ENCODE measurements at places on chromosomes 4 and X. TPM values are rescaled to one million over a fixed set of nuclear protein-coding genes. Genes with fewer than 3 reads are reported as not detected.

- DNase-seq = no peak
- no peak overlapping the region for H3K4me3 ChIP-seq
- no peaks in the 10 kb centered on the region for H3K27me3 ChIP-seq
- no peaks in the 10 kb centered on the region for H3K36me3 ChIP-seq
- no peaks in the 10 kb centered on the region for H3K4me1 ChIP-seq
- no peak overlapping the region for H3K27ac ChIP-seq
Measured at GRCh38 chrX:74450803-74451449, 29.6 kb downstream of the SLC16A2 start.

GRCh38 chrX:76064825-76065224, 108.0 kb upstream of the PBDC1 start:
- no peaks in the 10 kb centered on the region for H3K27me3 ChIP-seq
- no peak for DNase-seq
- no peaks in the 10 kb centered on the region for H3K36me3 ChIP-seq
- H3K27ac ChIP-seq = no peak overlapping the region
- no peaks in the 10 kb centered on the region for H3K4me1 ChIP-seq

DNA sequence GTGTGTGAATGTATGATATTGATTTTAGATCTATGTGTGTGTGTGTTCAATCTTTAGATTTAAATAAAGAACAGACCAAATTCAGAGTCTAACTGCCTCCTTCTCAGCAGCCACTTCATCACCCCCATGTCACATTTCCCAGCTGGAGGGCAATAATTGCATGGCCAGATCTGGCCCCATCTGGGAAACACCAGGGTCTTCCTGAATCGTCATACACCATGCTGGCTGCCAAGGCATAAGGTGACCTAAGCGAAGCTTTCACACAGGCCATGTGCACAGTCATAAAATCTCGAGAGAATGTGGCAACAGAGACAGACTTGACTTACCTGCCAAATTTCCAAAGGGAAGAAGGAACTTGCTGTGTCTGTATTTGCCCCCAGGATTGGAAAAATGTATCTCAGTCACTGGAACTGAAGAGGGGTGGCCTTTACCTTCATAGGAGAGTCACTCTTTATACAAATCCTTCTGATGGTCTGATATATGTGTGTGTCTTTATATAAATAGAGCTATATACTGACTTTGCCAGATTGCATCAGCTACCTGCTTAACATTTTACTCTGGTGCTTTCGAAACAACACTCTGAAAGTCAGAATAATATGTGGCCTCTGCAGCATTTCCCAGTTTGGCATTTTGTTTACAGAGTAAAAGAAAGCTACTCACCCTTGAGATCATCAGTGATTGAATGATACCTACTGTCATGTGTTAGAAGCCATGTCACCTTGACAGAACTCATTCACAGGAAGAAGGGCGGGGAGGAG, at the start of gene PLAC1:
Gene PLAC1 (minus strand): TSS at position 470 of the 758 bp plus-strand sequence. CDS start 91,789 bp downstream, outside the sequence.
- no peaks in the 10 kb centered on the region for H3K27me3 ChIP-seq
- no peak for DNase-seq
- H3K27ac ChIP-seq = no peak within 1 kb of the TSS
- peaks cover 8% of the 10 kb centered on the region for H3K4me1 ChIP-seq

DNA sequence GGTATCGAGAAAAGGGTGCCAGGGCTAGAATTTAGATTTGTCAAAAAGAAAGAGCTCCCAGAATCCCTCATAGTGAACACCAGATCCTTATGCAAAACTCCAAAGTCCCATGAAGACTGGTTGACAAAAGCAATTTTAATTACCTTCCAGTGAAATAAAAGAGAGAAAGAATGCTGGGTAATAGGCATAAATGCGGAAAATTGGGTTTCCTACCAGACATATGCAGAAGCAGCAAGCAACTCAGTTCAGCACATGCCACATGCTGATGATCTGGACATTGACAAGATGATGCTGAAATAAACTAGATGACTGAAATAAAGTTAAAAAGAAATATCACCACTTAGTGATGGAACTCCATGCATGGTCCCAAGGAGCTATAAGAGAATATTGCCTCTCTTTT, 83.9 kb downstream of the KCNIP4 start:
- H3K36me3 ChIP-seq = no peaks in the 10 kb centered on the region
- H3K4me1 ChIP-seq = peaks cover 9% of the 10 kb centered on the region
- H3K27ac ChIP-seq = no peak overlapping the region
- H3K27me3 ChIP-seq = no peaks in the 10 kb centered on the region

DNA sequence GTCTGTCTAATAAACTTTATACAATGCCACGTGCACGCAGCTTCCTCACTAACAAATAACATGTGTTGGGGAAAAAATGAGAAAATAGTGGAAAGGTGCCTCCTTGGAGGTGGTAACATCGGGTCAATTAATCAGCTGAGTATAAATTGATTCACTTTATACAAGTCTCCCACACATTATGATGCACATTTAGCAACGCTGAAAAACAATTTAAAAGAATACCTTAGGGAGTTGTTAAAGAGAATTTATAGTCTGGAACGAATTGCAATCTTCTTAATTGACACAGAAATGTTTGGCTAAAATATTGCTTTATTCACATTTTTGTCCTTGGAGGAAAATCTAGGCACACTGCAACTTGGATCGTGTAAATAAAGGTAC, 84.2 kb downstream of the HPRT1 start:
- no peak for DNase-seq
- H3K4me3 ChIP-seq = peak overlapping the region; percentile 59
- no peaks in the 10 kb centered on the region for H3K36me3 ChIP-seq
- no peak overlapping the region for H3K27ac ChIP-seq
- H3K27me3 ChIP-seq = peaks cover 41% of the 10 kb centered on the region

- no peak overlapping the region for H3K27ac ChIP-seq
- peak; percentile 27 for DNase-seq
- no peaks in the 10 kb centered on the region for H3K36me3 ChIP-seq
- no peaks in the 10 kb centered on the region for H3K4me1 ChIP-seq
Measured at GRCh38 chr4:1547856-1548826, 136.0 kb downstream of the FAM53A start.

DNA sequence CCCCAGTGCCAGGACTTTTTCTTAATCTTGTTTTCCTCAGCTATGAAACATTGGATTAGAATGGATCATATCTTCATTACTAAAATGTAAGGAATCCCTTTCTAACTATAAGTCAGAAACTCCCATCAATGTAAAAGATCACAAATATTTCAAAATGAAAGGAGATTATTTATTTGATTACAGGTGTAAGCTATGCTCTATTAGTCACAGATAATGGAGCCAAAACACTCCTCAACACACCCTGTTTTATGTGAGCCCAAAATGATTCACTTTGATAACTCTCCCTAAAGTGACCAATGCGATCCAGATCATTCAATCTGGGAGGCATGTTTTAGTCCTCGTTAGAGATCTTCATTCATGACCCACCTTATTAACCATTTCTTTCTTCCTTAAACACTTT, 566.7 kb upstream of the TENM3 start:
- no peak for DNase-seq
- no peaks in the 10 kb centered on the region for H3K27me3 ChIP-seq
- H3K4me3 ChIP-seq = no peak overlapping the region
- H3K36me3 ChIP-seq = no peaks in the 10 kb centered on the region

DNA sequence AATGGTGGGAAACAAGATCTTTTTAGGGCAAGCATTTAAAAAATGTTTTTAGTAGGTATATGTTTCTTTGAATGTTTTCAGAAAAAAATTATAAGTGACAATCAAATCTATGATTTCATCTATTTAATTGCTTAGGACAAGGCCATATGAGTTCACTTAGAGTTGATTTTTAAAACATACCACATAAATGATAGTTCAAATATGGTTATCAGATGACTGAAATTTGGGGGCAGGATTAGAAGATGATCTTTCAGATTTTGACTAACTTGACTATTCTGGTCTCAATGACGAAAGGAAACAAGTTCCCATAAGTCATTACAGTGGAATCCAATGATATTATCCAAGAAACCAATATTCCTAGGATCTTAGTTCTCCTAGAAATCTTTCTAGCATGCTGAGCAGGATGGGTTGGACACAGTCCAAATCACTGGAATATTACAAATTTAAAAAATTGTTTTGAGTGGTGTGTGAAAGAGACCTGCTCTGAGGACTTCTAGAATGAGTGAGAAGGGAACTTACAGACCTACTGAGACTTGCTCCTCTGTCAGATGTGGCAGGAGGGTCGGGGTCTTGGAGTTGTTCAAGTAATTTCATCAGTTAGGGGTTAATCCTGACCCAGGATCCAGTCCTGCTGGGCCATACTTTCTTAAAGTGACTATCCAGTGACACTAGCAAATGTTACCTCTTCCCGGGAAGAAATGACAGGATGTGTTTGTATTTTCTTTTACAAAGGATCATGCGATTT, 20.0 kb downstream of the RHOH start:
- H3K4me1 ChIP-seq = peaks cover 8% of the 10 kb centered on the region
- H3K27ac ChIP-seq = no peak overlapping the region
- no peak for DNase-seq
- no peak overlapping the region for H3K4me3 ChIP-seq
- no peaks in the 10 kb centered on the region for H3K27me3 ChIP-seq

GRCh38 chr4:89619206-89619962, 217.6 kb downstream of the SNCA start:
- H3K4me3 ChIP-seq = no peak overlapping the region
- no peak for DNase-seq
- no peaks in the 10 kb centered on the region for H3K4me1 ChIP-seq
- no peaks in the 10 kb centered on the region for H3K27me3 ChIP-seq
- no peaks in the 10 kb centered on the region for H3K36me3 ChIP-seq

GRCh38 chr4:106690487-106690886, 321.9 kb upstream of the GIMD1 start:
- H3K27me3 ChIP-seq = no peaks in the 10 kb centered on the region
- no peaks in the 10 kb centered on the region for H3K36me3 ChIP-seq
- DNase-seq = no peak
- H3K27ac ChIP-seq = no peak overlapping the region
- no peak overlapping the region for H3K4me3 ChIP-seq

DNA sequence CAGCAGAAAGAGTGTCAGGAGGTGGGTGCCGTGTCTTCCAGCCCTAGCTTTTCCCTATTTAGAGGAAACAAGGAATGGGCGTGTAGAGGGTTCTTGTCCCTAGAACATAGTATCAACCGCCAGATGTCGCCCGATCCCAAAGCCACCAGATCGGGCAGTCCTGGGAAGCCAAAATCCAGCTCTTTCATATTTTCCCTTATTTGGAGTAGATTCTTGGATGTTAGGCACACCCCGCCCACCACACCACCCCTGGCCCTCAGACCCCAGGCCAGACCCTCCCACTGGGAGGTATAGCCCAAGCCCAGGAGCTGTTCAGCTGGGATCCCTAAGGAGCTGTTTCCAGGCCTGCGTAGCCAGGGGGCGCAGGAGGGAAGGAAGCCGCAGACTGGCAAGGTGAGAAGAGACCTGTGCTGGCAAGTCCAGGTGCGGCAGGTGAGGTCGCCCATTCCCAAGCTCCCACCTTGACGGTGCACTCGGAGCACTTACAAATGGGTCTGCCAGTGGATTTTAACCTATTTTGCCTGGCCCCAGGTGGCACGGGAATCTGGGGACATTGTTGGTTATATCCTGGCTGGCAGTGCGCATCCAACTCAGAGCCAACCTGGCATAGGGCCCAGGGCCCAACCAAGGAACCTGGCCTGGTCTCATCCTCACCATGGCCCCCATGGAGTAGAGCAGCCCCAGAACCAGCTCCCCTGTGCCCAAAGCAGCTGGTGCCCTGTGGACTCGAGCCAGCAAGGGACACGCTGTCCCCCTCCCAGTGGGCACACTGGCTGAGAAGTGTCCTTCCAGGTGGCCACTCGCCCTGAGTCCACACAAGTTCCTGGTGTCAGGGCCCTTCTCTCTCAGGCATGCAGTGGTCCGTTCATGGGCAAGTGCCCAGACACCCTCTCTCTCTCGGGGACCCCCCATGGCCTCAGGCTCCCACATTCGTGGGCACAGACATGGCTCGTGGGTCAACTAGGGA, 811 bp downstream of the FLNA start:
- DNase-seq = peak; percentile 81
- H3K27ac ChIP-seq = no peak overlapping the region
- no peaks in the 10 kb centered on the region for H3K27me3 ChIP-seq
- H3K36me3 ChIP-seq = no peaks in the 10 kb centered on the region
- H3K4me1 ChIP-seq = peaks cover 4% of the 10 kb centered on the region

DNA sequence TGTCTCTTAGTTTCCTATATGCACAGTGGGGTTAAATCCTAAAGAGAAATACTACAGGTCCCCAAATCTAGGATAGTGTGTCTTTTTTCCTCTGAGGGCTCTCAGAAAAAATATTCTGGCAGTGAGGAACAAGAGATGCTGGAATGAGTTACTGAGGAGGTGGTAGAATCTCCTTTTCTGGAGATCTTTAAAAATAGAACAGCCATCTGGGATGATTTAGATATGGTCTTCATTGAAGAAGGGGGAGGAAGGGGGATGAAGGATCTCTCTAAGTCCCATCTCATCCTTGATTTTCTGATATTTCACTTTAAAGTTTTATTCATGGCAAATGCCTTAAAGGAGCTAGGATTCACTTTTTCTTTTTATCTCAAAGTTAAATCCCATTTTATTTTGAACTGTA, 235.0 kb downstream of the MAML3 start:
- DNase-seq = no peak
- H3K36me3 ChIP-seq = no peaks in the 10 kb centered on the region
- no peak overlapping the region for H3K27ac ChIP-seq
- H3K4me1 ChIP-seq = peaks cover 54% of the 10 kb centered on the region
- H3K4me3 ChIP-seq = no peak overlapping the region

- H3K27me3 ChIP-seq = no peaks in the 10 kb centered on the region
- no peak for DNase-seq
- no peak overlapping the region for H3K27ac ChIP-seq
- no peaks in the 10 kb centered on the region for H3K4me1 ChIP-seq
- H3K36me3 ChIP-seq = no peaks in the 10 kb centered on the region
Measured at GRCh38 chr4:115053313-115053712, 60.1 kb downstream of the NDST4 start.

DNA sequence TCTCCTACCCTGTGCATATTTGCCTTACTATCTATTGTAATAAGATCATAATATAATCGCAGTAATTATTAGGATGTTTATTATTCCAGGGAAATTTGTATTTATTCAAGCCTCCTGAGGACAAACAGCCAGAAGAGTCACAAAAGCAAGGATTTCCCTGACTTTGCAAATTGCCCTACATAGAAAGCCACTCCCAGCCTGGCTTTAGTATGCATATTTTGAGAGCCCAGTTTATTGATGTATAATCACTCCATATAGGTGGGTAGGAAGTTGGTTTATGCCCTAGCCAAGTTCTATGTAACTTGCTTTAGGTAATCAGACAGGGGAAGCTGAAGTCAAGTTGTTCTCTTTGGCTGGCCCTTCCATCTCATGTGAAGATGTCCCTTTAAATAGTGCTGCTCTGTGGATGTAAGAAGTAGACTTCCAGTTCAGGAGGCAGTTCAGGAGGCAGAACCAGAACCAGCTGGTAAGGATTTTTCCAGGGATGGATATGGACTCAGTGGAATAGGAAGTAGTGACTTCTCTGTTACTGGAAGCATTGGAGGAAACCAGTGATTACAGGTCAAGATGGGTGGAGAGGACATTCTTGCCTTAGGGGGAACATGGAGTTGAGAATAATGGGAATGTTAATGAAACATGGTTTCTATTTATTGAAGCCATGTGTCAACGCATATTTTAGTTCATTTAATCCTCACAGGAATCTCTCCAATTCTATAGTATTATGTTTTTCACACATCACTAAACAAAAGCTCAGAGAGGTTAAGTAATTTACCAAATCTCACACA, 70.5 kb upstream of the KIT start:
- H3K27me3 ChIP-seq = no peaks in the 10 kb centered on the region
- DNase-seq = no peak
- no peak overlapping the region for H3K4me3 ChIP-seq
- no peaks in the 10 kb centered on the region for H3K36me3 ChIP-seq
- H3K27ac ChIP-seq = no peak overlapping the region

ZFP92 gene
- 0.05 TPM for polyA plus RNA-seq

GPC3 gene
- polyA plus RNA-seq = 36.8 TPM

IKBKG gene
- polyA plus RNA-seq = 12.6 TPM

TSPAN6 gene
- polyA plus RNA-seq = 67.5 TPM

FOXP3 gene
- polyA plus RNA-seq = 0.11 TPM

GLRB gene
- 1.1 TPM for polyA plus RNA-seq

CCSER1 gene
- polyA plus RNA-seq = 2.9 TPM

KDR gene
- polyA plus RNA-seq = 27.9 TPM

CRMP1 gene
- 52.7 TPM for polyA plus RNA-seq

SPANXN3 gene
- polyA plus RNA-seq = not detected

Data from GM23338 (cell line).